Mesendoderm (in vitro differentiated cells): ENCODE measurements at places on chromosomes 3 and 15.

- peak; percentile 72 for DNase-seq
Measured at GRCh38 chr3:122560680-122561079, 3.4 kb downstream of the PARP9 start.

DNA sequence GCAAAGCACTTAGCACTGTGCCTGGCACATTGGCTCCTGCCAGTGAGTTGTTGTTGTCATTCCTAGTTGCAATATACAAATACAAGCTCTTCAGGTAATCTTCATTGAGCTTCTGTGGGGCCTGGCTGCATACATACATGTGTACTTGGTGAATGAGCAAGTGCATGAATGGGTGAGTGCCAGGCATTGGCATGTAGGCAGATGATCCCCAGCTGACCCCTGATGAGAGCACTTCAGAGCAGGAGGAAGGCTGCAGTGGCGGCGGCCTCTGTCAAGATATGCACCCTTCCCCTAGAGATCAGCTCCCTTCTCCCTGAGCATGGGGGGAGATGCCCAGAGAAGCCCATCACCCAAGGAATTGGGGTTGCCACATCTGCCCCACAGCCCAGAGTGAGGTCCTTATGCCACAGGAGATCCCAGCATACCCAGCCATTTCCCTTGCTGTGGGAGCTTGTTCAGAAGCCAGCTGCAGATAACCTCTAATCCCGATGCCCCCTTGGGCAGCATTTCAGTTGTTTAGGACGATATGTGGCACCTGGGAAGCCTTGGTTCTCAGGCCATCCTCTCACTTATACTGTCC, 8.8 kb downstream of the CACNA2D3 start:
- DNase-seq = no peak

- no peak for DNase-seq
Measured at GRCh38 chr3:137845666-137846065, 81.6 kb downstream of the SOX14 start.

- DNase-seq = no peak
Measured at GRCh38 chr3:47008234-47008796, 28.8 kb downstream of the NBEAL2 start.

DNA sequence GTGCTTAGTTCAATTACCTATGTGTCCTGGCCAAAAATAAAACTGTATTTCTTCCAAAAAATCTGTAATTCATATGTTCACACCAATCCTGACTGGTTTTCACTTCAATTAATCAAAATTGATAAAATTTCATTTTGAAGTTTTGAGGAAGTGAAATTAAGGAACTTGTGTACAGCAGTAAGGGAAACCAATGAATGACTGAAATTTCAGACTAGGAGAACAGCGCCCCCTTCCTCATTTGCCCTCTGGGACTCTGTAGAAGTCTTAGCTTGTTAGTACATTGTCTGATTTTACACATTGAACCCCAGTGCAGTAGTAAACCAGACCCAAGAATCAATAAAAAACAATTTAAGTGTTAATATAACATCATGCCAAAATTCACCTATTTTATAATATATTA, 495.3 kb upstream of the AGTR1 start:
- DNase-seq = peak; percentile 38

GRCh38 chr3:113275583-113275928, 64.2 kb downstream of the BOC start:
- no peak for DNase-seq

DNA sequence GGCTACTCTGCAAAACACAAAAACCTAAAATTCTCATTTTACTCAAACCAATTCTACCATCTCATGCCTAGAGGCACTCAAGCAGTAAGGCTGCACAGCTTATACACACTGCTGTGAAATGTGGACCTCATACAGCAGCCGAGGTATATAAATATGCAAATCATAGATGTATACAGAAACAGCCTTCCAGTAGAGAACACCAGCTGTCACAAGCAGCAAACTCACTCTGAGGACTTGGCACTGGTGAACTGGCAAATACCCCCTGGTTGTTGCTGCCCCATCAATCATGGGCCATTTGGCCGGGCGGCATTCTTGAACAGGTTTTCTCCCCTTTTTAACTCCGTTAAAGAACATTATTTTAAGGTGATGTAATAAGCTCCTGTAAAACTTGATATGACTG, 378.0 kb downstream of the LSAMP start:
- DNase-seq = no peak

GRCh38 chr3:160811237-160811548, 55.2 kb downstream of the PPM1L start:
- DNase-seq = no peak

DNA sequence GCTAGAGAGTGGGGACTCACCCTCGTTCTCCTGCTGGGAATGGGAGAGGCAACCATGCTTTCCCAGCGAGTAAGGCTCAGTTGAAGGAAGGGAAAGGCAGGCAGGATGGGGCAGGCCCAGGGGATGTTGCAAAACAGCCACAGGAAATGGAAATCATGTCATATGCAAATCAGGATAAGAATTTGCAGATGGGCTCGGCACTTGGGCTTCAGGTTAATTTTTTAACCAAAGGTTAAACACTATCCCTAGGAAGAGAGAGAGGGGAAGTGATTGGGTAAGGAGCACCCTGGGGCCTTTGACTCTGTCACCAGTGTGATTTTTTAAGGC, 14.6 kb upstream of the PLA2G4E start:
- peak; percentile 62 for DNase-seq

GRCh38 chr3:61331929-61332552, 80.8 kb upstream of the FHIT start:
- peak; percentile 88 for DNase-seq

- peak; percentile 80 for DNase-seq
Measured at GRCh38 chr3:167885277-167885676, 149.8 kb downstream of the SERPINI1 start.

DNA sequence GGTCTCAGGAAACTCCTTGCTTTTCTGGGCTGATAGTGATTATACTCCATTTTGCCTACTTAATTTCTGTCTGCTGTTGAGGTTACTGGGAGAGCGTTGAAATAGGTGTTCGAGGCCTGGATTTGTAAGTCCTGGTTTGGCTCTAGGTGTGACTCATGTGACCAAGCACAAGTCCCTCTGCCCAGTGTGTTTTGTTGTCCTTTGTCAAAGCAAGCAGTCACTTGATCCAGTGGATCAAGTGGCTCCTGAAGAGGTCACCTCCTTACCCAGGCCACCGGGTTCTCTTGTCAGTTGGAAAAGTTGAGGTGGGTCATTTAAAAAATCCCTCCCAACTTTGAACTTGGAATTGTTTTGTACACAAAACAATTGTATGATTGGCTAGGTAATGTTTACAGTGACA, 70.0 kb downstream of the LPP start:
- no peak for DNase-seq

DNA sequence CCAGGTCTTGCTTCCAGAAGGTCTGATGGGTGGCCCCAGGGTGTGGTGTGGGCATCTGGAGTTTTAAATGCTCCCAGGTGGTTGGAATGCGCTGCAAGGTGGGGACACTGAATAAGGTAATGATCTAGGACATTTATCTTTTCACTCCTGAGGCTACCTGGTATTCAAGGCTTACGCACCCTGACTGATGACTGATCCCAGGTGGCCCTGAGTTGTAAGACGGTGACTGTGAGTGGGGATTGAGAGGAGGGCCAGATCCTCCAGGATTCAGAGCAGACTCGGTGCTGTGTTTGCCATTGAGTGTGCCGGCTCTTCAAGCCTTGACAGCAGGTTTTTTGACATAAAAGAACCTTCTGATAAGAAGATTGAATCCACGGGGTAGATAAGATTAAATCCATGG, 40.3 kb downstream of the SLC6A20 start:
- peak; percentile 62 for DNase-seq

- no peak for DNase-seq
Measured at GRCh38 chr15:72784456-72784876, 908 bp upstream of the ADPGK start.

DNA sequence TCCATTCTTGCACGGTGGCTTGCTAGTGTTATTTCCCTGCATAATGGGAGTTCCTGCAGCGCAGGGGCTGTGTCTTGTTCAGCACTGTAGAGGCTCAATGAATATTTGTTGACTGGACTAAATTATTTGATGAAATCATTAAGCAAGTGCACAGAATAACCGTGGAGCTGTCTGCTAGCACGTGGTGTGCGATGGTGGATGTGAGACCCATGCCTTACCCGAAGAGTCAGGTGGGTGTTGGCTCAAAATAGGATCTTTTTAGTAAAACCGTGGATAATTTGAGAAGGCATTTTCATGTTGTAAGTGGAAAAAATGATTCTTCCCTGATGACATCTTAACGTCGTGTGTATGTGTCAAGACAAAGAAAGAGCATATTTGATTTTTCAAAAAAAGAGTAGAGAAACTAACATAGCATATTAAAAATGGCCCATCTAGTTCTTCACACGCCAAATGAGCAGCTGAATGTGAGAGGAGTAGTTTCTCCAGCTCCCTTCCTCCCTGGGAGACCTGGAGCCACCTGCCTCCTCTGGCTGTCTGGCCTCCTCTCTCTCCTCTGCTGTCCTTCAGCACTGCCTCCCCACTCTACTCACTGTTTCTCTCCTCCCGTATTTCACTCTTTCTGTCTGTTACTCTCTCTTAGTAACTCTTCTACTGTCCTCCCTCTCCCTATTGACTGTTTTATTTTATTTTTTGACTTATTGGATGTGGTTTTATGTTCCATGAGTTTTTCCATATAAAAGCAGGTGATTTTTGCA, 6.3 kb downstream of the FAM81A start:
- DNase-seq = peak; percentile 10

DNA sequence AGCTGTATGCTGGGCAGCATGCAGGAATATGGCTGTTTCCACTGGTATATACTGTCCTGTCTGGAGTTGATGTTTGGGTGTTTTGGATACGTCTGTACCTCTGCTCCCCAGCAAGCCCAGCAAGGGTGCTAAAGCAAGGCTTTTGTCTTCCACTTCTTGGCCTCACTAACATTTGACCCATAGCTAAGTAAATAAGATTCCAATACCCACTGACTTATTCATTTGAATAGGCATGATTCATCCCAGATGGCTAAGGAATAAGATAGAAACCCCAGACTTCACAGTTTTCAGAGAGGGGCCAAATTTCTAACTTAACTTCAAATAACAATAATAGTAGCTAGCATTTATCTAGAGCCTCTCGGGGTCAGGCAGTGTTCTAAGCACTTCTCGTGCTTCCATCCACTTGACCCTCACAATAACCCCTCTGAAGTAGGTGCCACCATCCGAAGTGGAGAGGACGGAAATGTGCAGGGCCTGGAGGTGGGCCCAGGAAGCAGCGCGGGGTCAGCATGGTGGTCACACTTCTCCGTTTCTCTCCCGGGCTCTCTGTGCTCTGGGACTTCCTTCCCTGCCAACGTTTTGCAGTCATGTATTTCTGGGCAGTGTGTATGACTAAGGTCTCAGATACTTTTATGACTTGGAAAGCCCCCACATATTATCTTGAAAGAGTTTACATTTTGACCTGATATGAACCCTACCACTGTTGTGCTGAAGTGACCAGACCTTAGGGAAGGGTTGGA, 39.3 kb downstream of the LRRK1 start:
- DNase-seq = no peak

- no peak for DNase-seq
Measured at GRCh38 chr3:187263270-187263669, 28.3 kb downstream of the MASP1 start.

- no peak for DNase-seq
Measured at GRCh38 chr3:52225452-52226228, at the start of gene TLR9. Gene TLR9, minus strand, starts transcription at chr3:52225645. Its CDS starts 116 bp downstream, at chr3:52225529.

DNA sequence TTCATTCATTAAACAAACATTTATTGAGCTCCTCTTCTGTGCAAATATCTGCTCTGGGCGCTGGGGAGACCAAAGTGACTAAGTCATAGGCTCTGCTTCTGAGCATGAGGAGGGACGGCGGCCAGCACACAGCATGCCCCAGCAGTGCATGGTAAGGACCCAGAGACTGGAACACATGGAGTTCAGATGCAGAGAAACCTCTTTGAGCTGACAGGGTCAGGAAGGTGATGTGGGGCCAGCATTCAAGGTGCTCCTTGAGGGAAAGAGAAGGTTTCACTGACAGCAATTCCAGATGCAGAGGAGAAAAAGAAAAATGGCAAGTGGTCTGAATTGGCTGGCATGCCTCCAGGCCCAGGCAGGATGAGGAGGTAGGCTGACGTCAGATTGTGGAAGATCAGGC, 234.5 kb downstream of the UACA start:
- DNase-seq = no peak

- no peak for DNase-seq
Measured at GRCh38 chr3:141411251-141411771, 43.0 kb downstream of the ZBTB38 start.

DNA sequence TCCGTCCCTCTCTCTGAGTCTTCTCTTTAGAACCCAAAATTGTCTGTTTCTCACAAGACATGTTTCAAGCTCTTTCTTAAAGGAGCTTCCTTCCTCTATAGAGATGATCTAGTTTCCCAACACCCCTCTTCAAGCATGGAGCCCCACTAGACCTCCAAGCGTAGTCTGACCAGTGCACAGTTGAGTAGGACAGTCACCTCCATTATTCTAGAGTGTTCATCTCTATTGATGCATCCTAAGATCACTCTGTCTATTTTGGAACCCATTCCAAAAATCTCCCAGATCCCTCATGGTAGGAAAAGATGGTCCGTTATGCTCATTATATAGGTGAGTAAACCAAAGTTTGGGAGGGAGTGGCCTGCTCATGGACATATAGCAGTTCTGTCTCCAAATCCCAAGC, 4.1 kb upstream of the CAV3 start:
- DNase-seq = no peak

GRCh38 chr3:25674670-25675069, 10.0 kb upstream of the TOP2B start:
- DNase-seq = no peak

GRCh38 chr3:14278799-14279625, 100.4 kb downstream of the LSM3 start:
- peak; percentile 92 for DNase-seq

- no peak for DNase-seq
Measured at GRCh38 chr3:159824333-159824732, 164.3 kb upstream of the IL12A start.

- peak; percentile 12 for DNase-seq
Measured at GRCh38 chr3:83457551-83457950, 1501.2 kb upstream of the CADM2 start.

GRCh38 chr3:35705904-35706303, 66.6 kb downstream of the ARPP21 start:
- DNase-seq = no peak

GRCh38 chr3:15449489-15450224, 22.3 kb downstream of the EAF1 start:
- DNase-seq = no peak

DNA sequence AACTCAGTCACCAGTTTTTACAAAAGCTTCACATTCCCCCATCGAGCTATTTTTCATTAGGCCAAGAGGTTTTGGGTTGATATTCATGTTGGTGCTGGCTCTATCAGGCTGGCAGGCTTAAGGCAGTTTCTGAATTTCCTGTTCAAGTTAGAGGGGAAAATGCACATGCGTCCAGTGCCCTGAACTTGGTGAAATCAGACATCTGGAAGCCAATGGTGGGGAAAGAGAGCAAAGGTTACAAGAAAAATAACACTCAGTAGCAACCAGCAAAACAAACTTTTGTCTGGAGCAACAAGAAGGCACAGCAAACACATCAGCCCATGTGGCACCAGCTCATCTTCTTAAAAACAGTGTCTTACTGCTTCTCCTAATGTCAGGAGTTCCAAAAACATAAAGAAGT, 155.6 kb upstream of the TSC22D2 start:
- DNase-seq = no peak
